Cortex of kidney (tissue), 1 donor: ENCODE measurements at places on chromosomes 11 and 22.

- no peak for DNase-seq
Observed at GRCh38 chr11:104546501-104546900, 351.8 kb downstream of the CASP12 start.

DNA sequence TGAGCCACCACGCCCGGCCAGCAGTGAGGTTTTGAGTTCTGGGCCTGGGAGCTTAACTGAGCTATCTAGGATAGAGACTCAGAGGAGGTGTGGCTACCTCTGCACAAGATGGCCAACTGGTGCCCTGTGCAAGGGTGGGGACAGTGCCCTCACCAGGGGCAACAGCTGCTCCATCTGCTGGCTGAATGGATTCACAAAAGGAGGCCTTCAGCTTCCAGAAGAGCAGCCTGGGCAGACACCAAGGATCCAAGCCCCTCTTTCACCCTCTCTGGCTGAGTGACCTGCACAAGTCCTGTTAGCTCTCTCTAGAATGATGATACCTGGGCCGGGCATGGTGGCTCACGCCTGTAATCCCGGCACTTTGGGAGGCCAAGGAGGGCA, 33.5 kb upstream of the BAIAP2L2 start:
- no peak for DNase-seq

- no peak for DNase-seq
Observed at GRCh38 chr11:112965656-112966055, 4.4 kb downstream of the NCAM1 start.

- no peak for DNase-seq
Observed at GRCh38 chr11:14971865-14972580, at the start of gene CALCA. CALCA (minus strand) TSS chr11:14972351; CDS start chr11:14971192, 1,159 bp downstream.

DNA sequence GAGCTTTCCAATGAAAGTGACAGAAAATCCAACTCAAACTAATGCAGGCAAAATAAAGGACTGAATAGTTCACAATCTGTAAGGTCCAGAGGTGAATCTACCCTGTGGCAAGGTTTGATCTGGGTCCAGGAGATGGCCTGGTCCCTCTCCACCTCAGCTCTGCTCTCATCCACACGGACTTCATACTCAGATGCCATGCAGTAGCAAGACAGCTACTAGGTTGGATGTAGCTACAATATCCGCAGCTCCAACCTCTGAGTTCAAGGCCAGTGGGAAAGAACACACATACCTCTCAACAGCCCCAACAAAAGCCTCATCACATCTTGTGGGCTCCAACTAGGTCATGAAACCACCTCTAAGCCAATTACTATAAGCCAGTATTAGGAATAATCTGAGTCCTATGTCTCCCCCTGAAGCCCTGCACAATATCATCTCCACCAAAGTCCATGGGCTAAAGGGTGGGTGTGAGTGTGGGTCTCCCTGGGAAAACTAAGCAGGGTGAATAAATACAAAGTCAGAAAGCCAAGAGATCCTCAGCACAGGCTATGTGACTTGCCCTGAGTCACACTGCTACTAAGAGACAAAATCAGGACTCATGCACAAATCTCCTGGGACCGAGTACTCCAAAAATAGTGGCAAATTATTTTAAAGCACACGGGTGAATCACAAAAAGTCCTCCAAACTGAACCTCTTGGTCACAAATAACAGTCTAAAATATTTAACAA, 78.8 kb downstream of the LARGE1 start:
- no peak for DNase-seq

GRCh38 chr11:116833491-116833815, 3.7 kb downstream of the APOC3 start:
- no peak for DNase-seq

DNA sequence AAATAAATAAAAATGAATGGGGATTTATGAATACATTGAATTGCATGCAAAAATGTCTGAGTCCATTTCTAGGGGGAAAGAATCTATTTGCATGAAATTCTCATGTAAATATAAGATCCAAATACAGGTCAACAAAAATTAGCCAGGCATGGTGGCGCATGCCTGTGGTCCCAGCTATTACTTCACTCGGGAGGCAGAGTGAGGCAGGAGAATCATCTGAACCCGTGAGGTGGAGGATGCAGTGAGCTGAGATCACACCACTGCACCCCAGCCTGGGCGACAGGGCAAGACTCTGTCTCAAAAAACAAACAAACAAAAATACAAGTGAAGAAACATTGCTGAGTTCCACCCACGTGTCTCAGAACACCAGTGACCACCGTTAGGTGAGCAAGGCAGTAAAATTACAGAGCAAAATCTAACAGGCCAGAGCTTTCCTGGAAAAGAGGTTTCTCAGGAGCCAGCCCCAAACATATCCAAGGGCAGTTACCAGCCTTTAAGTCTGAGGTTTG, 17.3 kb downstream of the PACSIN2 start:
- no peak for DNase-seq

DNA sequence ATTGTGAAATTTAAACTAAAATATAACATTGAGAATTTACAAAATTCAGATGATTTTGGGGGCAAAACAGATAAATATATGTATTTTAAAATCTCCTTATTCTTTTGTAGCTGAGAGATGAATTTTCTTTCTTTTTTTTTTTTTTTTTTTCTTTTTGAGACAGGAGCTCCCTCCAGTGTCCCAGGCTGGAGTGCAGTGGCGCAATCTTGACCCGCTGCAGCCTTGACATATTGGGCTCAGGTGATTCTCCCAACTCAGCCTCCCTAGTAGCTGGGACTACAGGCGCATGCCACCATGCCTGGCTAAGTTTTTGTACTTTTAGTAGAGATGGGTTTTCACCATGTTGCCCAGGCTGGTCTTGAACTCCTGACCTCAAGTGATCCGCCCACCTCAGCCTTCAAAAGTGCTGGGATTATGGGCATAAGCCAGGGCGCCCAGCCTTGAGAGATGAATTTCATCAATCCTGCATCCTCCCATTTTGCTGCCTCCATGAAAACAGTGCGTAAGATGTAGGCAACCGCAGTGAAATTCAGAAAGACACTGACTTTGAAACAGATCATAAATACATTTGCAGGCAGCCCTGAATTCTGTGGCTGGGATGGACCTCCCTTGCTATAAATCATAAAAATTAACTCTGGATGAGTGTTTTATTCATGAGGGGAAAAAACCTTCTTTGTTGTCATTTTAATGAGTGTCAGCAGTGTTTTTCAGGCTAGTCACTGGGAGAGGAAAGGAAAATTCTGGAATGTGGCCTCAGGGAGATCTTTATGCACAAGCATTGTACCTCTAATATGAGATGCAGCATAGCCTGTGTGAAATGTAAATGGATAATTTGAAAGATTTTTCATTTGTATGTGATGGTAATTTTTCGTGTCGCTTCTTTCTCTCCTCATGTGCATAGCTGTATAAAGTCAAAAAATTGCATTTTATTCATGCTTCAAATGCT, 14.4 kb downstream of the ELMOD1 start:
- no peak for DNase-seq

DNA sequence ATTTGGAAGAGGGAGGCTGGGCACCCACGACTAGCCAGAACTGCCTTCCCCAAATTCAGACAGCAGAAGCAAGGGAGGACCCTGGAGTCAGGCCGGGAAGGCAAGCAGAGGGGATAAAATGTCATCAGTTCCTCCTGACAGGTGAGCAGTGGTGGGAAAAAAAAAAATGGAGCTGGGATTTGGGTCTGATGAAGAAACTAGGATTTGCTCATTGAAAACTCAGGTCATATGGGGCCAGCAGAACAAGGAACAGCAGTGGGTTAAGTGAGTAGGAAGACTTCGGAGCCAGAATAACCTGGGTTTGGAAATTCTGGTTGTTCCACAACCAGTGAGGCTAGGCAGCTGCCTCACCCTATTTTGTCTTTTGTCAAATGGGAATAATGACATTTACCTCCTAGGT, 28.9 kb upstream of the DRD2 start:
- no peak for DNase-seq

DNA sequence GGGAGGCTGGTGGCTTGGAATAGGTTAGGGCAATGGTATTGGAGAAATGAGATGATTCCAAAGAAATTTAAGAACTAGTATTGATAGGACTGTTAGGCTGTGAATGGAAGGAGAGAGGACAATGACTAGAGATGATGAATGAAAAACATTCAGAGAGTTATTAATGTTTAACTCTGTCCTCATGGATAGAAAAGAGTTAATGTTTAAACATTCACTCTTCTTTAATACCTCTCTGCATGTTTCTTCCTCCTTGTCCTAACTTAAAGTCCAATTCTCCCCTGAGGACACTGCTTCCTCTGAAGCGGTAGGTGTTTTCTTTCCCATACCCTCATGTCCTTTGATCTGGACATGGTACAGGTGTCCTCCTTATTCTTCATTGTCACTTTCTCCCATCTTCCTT, 13.4 kb downstream of the CHEK1 start:
- DNase-seq, result no peak

- DNase-seq, result no peak
Observed at GRCh38 chr11:130705670-130706421, 210.4 kb downstream of the SNX19 start.

DNA sequence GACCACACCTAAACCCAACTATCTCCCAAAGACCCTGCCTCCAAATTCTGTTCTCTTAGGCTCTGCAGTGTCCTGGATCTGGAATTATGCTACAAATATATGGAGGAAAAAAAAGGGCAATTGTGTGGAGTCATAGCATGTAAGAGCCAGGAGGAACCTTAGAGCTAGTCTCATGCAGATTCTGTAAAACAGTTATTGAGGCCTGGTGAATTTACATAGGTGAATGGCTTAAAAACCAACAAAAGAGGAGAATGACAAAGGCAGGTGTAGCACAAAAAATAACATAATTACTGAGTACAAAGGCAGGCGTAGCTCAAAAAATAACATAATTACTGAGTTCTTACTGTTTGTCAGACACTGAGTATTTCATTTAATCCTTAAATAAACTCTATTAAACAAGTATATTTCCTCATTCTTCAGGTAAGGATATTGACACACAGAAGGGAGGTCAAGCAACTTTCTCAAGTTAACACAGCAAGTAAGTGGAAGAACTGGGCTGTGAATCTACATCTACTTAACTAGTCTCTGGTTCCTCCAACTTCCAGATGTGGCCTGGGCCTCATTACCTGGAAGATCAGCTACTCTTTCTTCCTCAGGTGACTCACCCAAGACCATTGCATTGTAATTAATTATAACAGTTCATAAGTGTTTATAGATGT, 938.9 kb upstream of the TENM4 start:
- no peak for DNase-seq

DNA sequence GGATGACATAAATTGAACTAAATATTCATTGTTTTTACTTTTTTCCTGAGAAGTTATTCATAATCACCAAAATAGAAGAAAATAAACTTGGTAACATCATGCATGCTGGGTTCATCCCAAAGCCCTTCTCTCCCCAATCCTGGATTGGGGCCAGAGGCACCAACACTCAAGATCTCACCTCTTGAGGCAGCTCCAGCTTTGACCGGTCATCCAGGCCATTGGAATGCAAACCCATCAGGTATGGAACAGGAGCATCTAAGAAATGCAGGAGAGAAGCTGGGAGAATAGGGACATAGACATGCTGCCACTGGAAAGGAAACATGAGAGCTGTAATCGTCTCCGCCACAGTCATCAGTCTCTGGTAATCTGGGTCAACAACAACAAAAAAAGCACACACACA, 71.8 kb downstream of the DENND5A start:
- DNase-seq, result no peak

DNA sequence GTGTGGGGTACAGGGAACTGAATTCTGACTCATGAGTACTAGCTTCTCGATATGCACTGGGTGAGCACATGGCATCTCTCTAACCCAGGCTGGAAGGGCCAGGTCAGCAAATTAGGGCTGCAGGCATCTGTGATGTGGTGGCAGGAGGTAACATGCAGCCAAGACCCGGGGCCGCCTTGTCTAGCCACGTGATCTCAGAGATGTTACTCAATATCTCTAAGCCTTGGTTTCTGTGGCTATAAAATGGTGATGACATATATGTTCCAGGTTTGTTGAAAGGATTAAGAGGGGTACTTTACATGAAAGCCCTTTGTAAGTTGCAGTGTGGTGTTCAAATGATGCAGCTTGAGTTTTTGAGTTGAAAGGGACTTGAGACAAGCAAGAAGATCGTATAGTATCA, 3.2 kb downstream of the ST14 start:
- no peak for DNase-seq

DNA sequence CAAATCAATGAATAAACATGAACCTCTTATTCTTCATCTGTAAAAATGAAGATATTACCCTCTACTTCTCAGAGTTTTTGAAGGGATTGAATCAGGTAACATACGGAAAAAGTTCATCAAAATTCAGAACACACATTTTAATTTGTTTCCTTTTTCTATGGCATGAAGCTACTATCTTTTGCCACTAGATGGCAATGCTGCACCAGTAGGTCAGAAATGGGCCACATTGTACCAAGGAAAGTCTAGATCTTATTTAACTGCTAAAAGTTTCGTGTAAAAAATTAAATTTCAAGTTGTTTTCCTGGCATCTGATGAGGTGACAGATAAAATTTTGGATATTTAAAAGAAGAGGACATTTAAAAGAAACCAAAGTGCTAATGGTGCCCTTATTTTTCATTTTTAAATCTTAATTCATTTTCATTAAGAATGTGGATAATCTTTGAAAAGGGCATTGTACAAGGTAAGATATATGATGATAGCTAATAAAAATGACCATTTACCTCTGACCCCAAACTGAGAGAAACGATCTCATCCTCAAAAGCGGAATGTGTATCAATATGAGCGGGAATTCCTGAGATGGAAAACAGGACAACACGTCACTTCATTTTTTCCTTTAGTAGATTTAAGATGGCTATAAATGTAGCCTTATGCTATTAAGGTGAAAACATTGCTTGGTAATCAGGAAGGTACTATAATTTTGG, 16.1 kb downstream of the ALKBH8 start:
- DNase-seq, result no peak

DNA sequence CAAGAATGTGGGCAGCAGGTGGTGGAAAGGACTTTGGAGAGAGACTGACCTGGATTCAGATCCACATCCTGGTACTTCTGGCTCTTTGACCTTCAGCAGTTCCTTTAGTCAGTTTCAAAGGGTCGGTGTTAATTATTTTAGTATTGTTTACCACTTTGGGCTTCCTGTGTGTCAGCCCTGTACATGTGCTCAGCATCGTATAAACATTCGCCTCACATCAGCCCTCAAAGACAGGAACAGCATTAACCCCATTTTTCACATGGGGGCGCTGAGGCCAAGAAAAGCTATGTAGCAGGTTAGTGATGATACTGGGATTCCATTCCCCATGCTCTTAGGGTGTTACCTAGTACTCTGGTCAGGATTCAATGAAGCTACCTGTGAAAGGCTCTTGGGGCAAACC, 72.1 kb upstream of the YWHAH start:
- DNase-seq, result no peak
